ENCODE measurements at places on chromosomes 13 and 19. TPM values are rescaled to one million over a fixed set of nuclear protein-coding genes. Genes with fewer than 3 reads are reported as not detected.

DNA sequence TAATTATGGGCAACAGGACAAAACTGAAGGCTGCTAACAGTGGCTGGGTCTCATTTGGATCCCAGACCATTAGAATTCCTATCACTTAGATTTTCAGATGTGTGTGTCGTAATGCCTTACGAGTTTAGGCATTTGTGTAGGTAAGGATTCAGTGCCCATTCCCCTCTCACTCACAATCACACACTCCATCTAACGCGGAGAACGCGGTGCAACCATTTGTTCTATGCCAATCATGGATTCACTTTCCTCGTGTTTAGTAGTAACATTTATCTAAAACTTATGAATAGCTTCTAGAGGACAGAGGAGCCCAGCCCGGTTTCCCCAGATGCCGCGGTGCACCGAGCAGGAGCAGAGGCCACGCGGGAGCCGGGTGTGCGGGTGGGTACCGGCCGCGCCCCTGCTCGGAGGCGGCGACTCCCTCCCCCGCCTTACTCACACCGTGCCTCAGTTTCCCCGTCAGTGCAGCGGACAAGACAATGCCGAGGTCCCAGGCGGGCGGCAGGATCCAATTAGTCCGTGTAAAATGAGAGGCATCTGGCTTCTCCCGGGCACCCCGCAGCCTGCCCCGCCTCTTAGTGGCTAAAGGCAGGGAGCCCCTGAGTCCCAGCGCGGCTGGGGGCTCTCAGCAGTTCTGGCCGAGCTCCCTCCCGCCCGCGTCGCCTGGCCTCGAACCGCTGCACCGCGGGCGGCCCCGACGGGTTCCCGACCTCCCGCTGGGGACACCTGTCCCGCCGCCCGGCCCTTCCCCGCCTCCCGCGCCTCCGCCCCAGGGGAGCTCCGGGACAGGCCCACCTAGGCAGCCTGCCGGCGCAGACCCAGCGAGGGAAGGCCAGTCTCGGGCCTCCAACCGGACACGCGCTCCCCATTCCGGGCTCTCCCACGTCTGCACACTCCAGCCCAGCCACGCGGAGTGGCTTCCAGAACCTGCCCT, 5.9 kb upstream of the C1QTNF9B start:
- no peak for DNase-seq
- peaks cover 25% of the 10 kb centered on the region for H3K27me3 ChIP-seq
- H3K36me3 ChIP-seq, result no peaks in the 10 kb centered on the region
- H3K4me1 ChIP-seq, result peaks cover 7% of the 10 kb centered on the region
- H3K27ac ChIP-seq, result no peak overlapping the region

DNA sequence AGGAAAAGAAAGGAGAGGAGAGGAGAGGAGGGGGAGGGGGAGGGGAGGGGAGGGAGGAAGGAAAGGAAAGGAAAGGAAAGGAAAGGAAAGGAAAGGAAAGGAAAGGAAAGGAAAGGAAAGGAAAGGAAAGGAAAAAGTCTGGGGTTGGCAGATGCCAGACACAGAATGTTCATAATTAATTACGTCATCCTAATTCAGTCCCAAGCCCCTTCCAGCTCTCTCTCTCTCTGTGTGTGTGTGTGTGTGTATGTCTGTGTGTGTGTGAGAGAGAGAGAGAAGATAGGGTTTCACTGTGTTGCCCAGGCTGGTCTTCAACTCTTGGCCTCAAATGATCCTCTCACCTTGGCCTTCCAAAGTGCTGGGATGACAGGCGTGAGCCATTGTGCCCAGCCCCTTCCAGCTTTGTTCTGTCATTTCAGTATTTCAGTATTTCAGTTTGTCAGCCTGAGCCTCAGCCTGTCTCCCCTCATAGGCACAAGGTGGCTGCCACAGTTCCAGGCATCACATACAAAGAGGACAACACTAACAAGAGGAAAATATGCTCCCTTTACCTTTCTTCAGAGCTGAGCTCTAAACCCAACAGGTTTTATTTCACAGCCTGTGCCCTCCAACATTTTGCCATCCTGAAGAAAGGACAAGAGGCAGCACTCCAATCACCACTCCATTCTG, 14.6 kb downstream of the IFNL3 start:
- no peaks in the 10 kb centered on the region for H3K36me3 ChIP-seq
- DNase-seq, result no peak
- H3K27ac ChIP-seq, result no peak overlapping the region
- no peak overlapping the region for H3K4me3 ChIP-seq

SERPINE3 gene
- total RNA-seq, result not detected

DNA sequence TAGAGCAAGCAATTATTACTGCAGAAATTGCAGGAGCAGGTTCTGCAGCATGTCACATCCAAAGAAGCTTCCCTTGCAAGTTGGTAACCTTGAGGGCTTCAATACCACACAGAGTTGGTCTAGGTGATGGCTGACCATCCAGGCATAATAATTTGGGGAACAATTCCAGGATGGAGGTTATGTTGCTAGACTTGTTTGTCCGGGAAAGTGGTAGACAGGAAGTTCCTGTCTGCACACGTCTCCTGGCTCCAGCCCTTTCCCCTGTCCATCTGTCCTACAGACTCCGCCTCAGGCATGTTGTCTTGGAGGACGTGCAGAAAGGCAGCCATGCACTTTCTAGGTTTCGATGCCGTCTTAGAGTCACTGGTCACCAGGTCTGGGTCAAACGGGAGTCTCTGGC, 26.0 kb downstream of the DPRX start:
- DNase-seq, result no peak
- no peaks in the 10 kb centered on the region for H3K27me3 ChIP-seq
- H3K4me1 ChIP-seq, result no peaks in the 10 kb centered on the region

GRCh38 chr13:99075268-99076191, 97.7 kb upstream of the DOCK9 start:
- no peak overlapping the region for H3K27ac ChIP-seq
- H3K36me3 ChIP-seq, result no peaks in the 10 kb centered on the region
- no peaks in the 10 kb centered on the region for H3K4me1 ChIP-seq

DNA sequence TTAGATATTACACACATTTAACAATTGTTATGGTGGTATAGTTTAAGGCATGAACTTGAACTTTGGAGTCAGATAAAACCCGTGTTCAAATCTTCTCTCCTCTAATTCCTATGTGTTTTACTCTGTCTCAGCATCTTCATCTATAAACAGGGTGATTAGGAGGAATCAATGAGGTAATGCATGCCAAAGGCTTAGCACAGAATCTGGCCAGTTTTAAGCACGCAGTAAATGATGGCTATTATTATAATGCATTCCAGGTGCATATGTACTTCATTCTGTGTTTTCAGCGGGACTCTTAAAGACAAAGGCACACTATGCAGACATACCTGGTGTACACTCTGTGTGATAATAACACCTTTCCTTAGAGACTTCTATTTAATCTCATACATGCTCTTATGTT, 88.0 kb upstream of the FRY start:
- H3K4me1 ChIP-seq, result no peaks in the 10 kb centered on the region
- no peak overlapping the region for H3K4me3 ChIP-seq
- no peak for DNase-seq
- H3K27me3 ChIP-seq, result no peaks in the 10 kb centered on the region
- no peak overlapping the region for H3K27ac ChIP-seq

DNA sequence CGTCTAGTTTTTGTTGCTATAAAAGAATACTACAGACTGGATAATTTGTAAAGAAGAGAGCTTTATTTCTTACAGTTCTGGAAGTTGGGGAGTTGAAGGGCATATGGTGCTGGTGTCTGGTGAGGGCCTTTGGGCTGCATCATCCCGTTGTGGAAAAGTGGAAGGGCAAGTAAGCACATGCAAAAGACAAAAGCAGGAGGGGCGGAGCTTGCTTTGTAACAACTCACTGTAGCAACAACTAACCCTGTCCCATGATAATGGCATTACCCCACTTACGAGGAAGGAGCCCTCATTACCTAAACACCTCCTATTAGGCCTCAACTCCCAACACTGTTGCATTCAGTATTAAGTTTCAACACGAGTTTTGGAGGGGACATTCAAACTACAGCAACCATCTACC, 7.2 kb upstream of the DNAJC15 start:
- no peak overlapping the region for H3K4me3 ChIP-seq
- H3K27ac ChIP-seq, result no peak overlapping the region
- no peaks in the 10 kb centered on the region for H3K27me3 ChIP-seq
- no peaks in the 10 kb centered on the region for H3K4me1 ChIP-seq
- DNase-seq, result no peak

ZNF814 gene
- total RNA-seq, result 25.5 TPM

GRCh38 chr19:32691952-32692726, 518 bp downstream of the NUDT19 start:
- no peaks in the 10 kb centered on the region for H3K36me3 ChIP-seq
- no peaks in the 10 kb centered on the region for H3K27me3 ChIP-seq
- peak overlapping the region; percentile 83 for H3K4me3 ChIP-seq
- H3K27ac ChIP-seq, result peak overlapping the region; percentile 86
- H3K4me1 ChIP-seq, result peaks cover 24% of the 10 kb centered on the region
- DNase-seq, result peak; percentile 60

DNA sequence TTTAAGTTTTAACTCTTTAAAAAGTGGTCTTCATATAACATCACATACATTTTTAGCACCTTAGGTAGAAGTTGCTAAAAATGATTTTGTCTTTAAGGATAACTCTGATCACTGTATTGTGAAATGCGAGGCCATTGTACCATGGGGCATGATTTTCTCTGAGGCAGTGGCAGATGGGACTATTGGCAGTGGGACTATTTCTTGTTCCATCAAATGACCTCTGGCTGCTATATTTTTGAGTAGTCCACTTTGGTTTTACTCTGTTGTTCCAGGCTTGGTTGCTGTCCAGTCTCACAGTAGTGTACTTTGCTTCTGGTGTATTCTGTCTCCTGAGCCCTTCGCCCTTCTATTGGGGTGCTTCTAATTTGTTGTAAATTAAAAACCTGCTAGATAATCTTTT, 156.5 kb downstream of the ATP8A2 start:
- H3K36me3 ChIP-seq, result no peaks in the 10 kb centered on the region
- no peaks in the 10 kb centered on the region for H3K27me3 ChIP-seq
- H3K4me1 ChIP-seq, result no peaks in the 10 kb centered on the region
- no peak overlapping the region for H3K27ac ChIP-seq
- H3K4me3 ChIP-seq, result no peak overlapping the region

DNA sequence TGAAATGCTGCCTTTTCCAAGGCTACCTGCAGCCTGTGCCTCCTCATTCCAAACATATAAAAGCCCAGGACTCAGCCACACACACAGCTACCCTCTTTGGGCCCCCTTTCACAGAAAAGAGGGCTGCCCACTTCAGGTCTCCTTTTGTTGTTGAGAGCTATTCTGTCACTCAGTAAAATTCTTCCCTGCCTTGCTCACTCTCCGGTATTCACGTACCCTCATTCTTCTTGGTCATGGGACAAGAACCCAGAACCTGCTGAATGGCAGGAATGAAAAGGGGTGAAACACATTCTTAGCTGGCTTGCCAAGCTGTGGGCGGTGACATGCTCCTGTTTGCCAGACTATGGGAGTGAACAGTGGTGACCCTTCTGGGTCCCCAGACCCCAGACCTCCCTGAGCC, 338.0 kb upstream of the ATXN8OS start:
- no peaks in the 10 kb centered on the region for H3K36me3 ChIP-seq
- no peak for DNase-seq
- H3K27ac ChIP-seq, result no peak overlapping the region
- H3K4me1 ChIP-seq, result no peaks in the 10 kb centered on the region
- no peak overlapping the region for H3K4me3 ChIP-seq

DNA sequence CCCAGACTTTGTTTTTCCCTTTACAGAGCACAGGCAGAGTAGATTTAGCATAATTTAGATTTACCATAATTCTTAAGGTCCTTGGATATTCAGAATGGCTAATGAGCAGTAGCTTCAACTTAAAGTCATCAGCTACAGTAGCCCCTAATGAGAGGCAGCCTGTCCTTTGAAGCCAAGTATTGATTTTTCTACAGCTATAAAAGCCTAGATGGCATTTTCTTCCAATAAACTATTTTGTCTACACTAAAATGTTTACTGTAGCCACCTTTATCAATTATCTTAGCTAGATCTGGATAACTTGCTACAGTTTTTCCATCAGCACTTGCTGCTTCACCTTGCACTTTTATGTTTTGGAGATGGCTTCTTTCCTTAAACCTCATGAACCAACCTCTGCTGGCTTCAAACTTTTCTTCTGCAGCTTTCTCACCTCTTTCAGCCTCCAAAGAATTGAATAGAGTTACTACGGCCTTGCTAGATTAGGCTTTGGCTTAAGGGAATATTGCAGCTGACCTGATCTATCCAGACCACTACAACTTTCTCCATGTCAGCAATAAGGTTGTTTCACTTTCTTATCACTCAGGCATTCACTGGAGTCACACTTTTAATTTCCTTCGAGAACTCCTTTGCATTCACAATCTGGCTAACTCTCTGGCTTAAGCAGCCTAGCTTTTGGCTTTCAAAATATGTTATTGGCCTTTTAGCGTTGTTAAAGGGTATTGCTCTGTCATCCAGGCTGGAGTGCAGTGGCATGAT, 26.6 kb downstream of the BRD4 start:
- H3K4me3 ChIP-seq, result no peak overlapping the region
- no peak overlapping the region for H3K27ac ChIP-seq
- H3K27me3 ChIP-seq, result no peaks in the 10 kb centered on the region
- H3K36me3 ChIP-seq, result no peaks in the 10 kb centered on the region
- peaks cover 17% of the 10 kb centered on the region for H3K4me1 ChIP-seq
- DNase-seq, result no peak

ZNF625 gene
- 2.0 TPM for total RNA-seq

GRCh38 chr19:51098365-51099046, 9.7 kb downstream of the CTU1 start:
- no peaks in the 10 kb centered on the region for H3K36me3 ChIP-seq

CD70 gene
- total RNA-seq, result 0.57 TPM

ZNF490 gene
- 7.5 TPM for total RNA-seq

DNA sequence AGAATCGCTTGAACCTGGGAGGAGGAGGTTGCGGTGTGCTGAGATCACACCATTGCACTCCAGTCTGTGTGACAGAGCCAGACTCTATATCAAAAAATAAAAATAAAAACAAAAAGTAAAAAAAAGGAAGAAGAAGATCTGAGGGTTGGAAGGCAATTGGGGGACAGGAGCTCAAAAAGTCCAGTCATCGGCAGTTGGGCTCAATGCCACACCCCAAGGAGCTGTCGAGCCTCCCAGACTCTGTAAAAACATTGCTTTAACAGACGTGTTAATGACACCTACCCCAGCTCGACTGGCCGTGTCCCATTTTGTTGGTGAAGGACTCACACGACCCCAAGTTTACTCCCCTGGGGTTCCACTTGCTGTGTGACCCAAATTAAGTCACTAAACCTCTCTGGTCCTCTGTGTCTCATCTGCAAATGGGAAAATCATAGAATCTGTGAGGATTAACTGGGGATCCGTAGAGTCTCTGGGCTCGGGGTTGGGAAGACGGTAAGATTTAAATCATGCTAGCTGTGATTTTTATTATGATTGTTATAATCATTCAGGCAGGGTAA, 7.0 kb downstream of the GNA15 start:
- H3K36me3 ChIP-seq, result no peaks in the 10 kb centered on the region
- no peak overlapping the region for H3K4me3 ChIP-seq
- no peak for DNase-seq
- no peaks in the 10 kb centered on the region for H3K4me1 ChIP-seq
- H3K27ac ChIP-seq, result peak overlapping the region; percentile 34

GIPR gene
- total RNA-seq, result 9.5 TPM

All from colonic mucosa (tissue), 4 donors.